ENCODE measurements at places on chromosomes 16 and 17. TPM values are rescaled to one million over a fixed set of nuclear protein-coding genes. Genes with fewer than 3 reads are reported as not detected.

DNAH9 gene
- not detected for total RNA-seq

ABCC3 gene
- 17.1 TPM for total RNA-seq

KRT33B gene
- total RNA-seq, result 0.14 TPM

CDH13 gene
- total RNA-seq, result 61.8 TPM

SLC12A3 gene
- under 0.01 TPM for total RNA-seq

SLC6A2 gene
- not detected for total RNA-seq

TRIM47 gene
- 12.3 TPM for total RNA-seq

RHBDF2 gene
- 2.3 TPM for total RNA-seq

All from smooth muscle cell of bladder (primary cell).